Airway epithelial cell (primary cell): ENCODE measurements at places on chromosomes 3 and 15. TPM values are rescaled to one million over a fixed set of nuclear protein-coding genes. Genes with fewer than 3 reads are reported as not detected.

The CELF6 gene
- 0.35 TPM in 1 of 2 replicates, not detected in the other for total RNA-seq

The NAA50 gene
- total RNA-seq = 186 and 192 TPM in 2 replicates

The LRRC34 gene
- 0.51 and 0.85 TPM in 2 replicates for total RNA-seq

The CPEB1 gene
- not detected in 2 replicates for total RNA-seq

The RLBP1 gene
- total RNA-seq = not detected in 2 replicates

The CHDH gene
- total RNA-seq = 0.70 and 0.85 TPM in 2 replicates

The CCR4 gene
- not detected in 2 replicates for total RNA-seq

The APOD gene
- 5.6 and 10.8 TPM in 2 replicates for total RNA-seq

The SEMA3F gene
- total RNA-seq = 183 and 242 TPM in 2 replicates
